ENCODE measurements at places on chromosomes 3 and 15.
A peak's percentile ranks its signal among the peaks of the same experiment; 100 is the strongest.

- no peak for DNase-seq
These were observed 63.6 kb downstream of the SLC15A2 start for GRCh38 chr3:121957674-121958415.

DNA sequence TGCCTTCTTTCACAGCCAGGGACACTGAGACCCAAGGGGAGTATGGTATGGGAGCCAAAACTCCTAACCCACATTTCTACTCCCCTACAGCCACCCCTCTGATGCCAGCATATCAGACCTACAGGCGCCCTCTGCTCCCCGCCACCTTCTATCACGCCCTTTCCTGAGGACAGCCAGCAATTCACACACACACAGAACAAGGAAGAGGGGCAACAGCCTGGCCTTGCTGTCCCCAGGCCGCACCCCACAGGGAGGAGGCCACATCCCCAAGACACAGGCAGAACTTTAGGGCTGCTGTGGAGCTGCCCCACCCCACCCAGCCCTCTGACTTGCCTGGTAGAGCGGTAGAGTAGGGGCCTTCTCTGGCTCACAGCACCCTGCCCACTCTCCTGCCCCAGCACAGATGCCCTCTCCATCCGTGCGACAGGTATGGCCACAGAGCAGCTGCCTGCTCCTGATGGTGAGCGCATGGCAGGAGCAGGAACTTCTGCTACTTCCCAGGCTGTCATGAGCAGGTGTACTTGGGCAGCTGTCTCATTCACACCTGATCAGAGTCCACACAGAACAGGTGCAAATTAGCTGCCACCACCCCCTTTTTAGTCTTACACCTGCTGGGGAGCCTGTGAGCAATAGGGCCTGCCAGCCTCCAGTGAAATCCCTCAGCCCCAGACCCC lies 33.4 kb downstream of the CCDC33 start:
- DNase-seq = no peak

DNA sequence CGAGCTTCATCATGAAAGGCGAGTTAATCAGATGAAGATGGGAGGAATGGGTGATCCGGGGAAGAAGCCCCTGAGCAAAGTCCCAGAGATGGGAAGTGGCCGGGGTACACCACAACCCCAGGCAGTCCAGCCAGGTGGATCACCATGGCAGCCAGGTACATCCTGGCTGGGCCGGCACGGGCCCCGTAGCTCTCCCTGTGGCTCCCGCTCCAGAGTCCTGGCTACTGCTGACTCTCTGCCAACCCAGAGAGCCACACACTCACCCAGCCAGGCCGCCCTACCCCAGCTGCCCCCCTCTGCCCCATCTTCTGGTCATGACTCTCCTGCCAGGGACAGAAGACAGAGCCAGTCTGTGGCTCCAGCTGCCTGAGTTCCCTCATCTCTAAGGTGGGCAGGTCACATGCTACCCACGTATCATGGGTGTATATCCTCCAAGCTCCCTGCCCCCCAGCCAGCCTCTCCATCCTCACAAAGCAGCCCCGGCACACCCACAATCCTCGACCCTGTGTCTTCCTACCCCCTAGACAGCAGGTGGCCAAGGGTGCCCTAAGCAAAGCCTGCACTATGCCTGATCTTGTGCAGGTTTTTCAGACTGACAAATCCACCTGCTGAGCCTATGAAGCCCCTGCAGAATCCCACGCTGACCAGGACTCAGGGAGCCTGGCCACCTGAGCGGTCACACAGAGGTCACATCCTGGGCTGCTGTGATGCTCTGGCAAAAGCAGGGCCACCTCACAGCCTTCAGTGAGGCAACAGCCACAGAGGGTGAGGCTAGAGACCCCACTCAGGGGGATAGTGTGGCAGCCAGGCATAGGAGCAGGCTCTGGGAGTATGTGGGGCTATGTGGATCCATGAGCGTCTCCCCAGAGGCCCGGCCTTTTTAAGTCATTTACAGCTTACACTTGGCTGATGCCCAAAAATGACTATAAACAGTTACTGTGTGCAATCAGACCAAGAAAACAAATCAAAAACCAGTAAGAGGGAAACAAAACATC lies 13.2 kb downstream of the XXYLT1 start:
- DNase-seq = no peak

DNA sequence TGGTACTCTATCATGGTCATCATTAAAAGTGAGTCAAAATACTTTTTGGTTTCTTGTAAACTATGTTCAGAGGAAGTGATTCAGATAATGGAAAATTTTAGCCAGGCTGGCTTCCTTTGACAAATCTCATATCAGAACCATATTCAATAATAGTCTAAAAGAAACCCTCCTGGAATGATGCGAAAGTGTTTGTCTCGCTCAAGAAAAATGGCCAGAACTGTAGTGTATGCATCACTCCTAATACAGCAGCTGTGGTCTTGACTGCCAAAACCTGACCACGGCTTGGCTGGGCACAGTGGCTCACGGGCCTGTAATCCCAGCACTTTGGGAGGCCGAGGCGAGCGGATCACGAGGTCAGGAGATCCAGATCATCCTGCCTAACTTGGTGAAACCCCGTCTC lies 35.6 kb upstream of the KCNMB2 start:
- DNase-seq = peak; percentile 36

DNA sequence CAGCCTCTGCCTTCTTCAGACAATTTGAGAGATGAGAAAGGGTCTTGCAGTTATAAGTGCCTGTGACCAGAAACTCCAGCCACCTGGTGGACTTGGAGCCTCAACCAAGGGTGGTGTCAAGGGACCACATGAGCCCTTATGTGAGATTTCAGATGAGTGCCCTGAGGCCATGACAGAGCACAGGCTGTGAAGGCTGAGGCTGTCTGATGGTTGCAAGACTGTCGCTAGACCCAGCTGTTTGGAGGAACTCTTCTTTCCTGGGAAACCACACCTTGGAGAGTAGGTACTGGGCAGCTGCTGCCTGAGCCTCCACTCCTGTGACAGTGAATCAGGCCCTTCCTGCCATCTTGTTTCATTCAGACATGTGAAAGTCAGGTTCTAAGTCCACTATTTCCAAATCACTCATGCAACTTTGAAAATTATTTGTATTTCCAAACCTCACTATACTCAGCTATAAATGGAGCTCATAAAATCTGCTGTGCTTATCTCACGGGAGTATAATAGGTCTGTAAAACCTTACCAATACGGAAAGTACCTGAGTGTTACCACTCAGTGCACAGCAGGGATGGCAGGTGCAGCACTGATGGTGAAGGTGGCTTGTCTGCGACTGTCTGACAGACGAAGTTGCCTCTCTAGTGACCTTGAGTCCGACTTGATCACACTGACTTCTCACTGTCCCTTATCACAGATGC lies 99.4 kb downstream of the RPL39L start:
- DNase-seq = no peak

- peak; percentile 39 for DNase-seq
These were observed 148.1 kb downstream of the LMLN start for GRCh38 chr3:198107840-198108734.

DNA sequence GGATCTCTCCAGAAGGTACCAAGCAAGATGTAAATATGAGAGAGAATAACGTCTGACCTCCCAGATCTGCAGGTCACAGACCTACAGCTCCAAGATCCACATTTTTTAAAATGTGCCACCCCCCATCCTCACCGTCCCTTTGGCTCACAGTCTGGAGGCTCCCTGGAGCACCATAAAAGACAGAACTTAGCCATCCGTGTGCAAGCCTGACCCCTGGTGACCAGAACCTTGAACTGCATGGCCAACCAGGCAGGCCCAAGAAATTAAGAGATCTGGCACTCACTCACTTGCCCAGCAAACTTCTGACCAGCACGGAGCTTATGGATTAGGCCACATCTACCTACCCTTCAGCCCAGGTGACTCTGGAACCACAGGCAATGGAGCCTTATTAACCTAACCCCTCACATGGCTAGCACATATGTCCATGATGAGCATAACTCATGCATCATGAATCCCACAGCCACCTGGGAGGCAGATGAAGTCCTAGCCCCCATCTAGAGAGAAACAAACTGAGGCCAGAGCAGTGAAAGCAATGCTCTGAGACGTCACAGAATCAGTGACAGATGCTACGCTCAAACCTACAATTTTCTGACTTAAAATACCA lies 275.3 kb downstream of the UACA start:
- peak; percentile 62 for DNase-seq

DNA sequence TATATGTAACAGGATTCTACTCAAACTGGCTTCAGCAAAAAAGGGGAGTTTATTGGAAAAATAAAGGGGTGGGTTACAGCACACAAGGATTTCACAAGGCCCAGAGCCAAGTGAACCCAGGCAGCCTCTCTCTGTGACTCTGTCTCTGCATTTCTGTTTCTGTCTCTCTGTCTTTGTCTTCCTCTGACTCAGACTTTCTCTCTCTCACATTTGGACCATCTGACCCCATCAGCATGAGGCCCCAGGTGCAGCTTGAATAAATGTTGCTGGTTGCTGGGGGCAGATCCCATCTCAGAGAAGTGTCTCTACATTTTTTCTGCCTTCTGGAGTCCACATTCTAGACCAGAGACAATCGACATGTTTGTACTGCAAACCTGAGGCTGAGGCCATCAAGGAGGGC lies 45.0 kb downstream of the RPLP1 start:
- no peak for DNase-seq

All from HT1080 (cell line).